Activated effector memory CD4-positive, alpha-beta T cell treated with anti-CD3 and anti-CD28 coated beads, Interleukin-2, amount 50 U/mL, for 16 hours (primary cell): ENCODE measurements at places on chromosomes 4 and X.

- no peak for DNase-seq
These were observed 170.9 kb upstream of the PCDH18 start for GRCh38 chr4:137703195-137703594.

DNA sequence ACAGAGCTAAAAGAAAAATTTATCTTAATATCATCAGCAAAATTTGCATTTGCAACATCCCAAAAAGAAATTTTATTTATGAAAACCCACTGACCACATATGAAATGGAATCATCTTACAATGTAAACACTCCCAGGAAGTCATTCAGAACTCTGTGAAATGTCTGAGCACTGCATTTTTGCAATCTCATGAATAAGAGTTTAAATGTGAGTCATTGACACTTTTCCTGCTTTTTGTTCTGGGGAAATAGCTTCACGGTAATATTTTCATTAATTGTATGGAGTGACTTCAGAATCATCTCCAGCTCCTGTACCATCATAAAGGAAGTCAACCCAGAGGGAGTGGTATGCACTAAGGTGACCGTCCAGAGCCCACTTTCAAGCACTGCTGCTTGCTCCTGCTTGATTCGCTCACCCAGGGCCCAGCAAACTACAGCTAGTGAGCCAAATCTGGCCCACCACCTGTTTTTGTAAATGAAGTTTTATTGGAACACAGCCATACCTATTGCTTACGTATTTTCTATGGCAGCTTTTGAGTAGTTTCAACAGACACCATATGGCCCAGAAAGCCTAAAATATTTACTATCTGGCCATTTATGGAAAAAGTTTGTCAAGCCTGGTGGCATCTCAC, 17.2 kb downstream of the EDNRA start:
- DNase-seq: no peak

DNA sequence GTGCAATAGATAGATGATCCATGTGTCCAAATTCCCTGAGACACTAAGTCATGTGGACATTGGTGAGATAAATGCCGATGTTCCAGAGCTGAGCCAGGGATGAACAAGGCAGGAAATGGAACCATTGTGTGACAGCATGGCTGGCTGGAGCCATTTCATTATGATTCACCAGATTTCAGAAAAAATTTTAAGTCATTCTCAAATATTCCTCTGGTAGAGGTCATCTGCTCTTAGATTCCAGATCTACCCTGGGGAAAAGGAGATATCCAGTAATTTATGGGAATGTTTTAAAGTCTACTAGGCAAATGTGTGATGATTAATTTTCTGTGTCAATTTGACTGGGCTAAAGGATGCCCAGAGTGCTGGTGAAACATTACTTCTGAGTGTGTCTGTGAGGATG, 287.3 kb downstream of the STK32B start:
- DNase-seq: no peak

DNA sequence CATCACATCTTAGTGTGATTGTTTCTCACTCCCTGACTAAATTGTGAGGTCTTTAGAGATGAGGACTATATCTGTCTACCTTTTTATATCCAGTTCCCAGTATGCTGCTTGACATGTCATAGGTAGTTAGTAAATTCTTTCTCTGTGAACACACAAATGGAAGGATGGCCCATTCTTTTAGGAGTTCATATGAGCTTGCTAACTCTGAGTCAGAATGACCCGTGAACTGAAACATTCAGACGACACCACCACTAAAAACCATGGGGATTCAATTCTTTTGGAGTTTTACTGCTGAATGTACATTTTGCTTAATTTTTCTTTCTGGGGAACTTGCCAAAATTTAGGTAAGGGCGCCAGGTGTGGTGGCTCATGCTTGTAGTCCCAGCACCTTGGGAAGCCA, 13.9 kb downstream of the OFD1 start:
- DNase-seq: no peak

- DNase-seq: no peak
These were observed 61.7 kb upstream of the ATXN3L start for GRCh38 chrX:13381514-13381913.

- DNase-seq: no peak
These were observed 291.6 kb downstream of the CAMK2D start for GRCh38 chr4:113469926-113470325.

DNA sequence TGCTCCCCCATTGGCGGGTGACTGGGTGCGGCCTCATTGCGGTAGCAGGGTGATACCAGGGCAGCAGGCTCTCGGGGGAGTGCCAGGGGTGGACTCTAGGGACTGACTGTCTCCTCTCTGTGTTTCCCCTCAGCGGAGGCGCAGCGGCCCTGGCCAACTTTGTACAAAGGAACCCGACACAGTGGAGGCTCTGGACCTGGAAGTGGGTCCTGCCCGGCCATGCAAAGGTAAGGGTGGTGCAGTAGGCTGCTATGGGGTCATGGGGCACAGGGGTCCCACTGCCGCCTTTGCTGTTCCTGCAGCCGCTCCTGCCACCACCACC, 16.3 kb downstream of the SULT1B1 start:
- DNase-seq: no peak

DNA sequence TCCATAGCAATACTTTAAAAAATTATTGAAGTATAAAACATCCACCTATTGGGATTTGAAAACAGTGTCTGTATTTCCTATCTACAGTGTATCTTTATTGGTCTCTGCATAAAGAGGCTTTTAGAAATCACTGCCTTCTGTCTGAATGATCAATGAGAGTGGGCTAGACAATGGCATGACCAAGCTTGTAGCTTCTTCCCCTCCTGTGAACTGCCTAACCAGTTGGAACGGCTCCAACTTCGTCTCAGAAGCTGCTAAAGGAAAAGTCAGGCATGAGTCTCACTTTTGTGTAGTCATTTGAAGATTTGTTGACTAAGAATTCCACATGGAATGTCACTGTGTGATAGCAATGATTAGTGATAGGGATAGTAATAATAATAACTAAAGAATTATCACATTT, 64.2 kb downstream of the INTS12 start:
- DNase-seq: no peak

- DNase-seq: no peak
These were observed 9.9 kb upstream of the SMIM20 start for GRCh38 chr4:25903900-25904747.

- DNase-seq: no peak
These were observed 37.0 kb downstream of the NAP1L5 start for GRCh38 chr4:88660446-88661294.

- DNase-seq: no peak
These were observed 27.8 kb upstream of the RNF128 start for GRCh38 chrX:106698693-106699092.

GRCh38 chrX:45852884-45853283, 652.2 kb upstream of the DIPK2B start:
- DNase-seq: no peak

DNA sequence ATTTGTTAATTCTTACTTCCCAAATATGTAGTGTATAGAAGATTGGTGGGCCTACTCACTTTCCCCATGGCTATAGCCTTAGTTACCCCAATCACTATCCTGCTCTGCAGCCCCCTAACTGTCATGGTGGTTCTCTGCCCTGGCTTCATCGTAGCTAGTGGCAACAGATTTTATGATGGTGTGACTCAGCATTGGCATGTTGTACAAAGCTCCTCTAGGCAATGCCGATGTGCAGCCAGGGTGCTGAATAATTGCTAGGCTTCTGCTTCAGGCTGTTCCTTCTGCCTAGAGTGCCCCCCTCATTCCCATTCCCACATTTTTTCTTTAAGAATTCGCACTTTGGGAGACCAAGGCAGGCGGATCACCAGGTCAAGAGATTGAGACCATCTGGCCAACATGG, 35.2 kb downstream of the AFF2 start:
- no peak for DNase-seq

DNA sequence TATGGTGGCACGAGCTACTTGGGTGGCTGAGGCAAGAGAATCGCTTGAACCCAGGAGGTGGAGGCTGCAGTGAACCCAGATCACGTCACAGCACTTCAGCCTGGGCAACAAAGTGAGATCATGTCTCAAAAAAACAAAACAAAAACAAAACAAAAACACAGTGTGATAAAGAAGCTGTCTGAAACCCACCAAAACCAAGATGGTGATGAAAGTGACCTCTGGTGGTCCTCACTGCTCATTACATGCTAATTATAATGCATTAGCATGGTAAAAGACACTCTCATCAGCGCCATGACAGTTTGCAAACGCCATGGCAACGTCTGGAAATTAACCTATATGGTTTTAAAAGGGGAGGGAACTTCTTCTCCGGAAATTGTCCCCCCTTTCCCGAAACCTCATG, 29.4 kb upstream of the OPHN1 start:
- DNase-seq: no peak

DNA sequence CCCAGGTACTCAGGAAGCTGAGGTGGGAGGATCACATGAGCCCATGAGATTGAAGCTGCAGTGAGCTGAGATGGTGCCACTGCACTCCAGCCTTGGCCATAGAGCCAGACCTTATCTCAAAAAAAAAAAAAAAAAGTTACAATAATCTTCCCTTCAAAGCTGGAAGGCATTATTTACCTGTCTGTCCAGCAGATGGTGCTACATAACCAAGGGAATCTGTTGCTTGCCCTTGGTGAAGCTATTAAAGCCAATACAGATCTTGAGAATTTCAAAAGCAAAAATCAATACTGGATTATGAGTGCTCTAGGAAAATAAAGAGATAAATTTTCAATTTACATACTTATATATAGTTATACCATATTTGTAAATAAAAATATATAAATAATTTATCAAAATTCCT, 25.9 kb downstream of the PKD2 start:
- no peak for DNase-seq

GRCh38 chr4:113513382-113513781, 248.2 kb downstream of the CAMK2D start:
- no peak for DNase-seq

DNA sequence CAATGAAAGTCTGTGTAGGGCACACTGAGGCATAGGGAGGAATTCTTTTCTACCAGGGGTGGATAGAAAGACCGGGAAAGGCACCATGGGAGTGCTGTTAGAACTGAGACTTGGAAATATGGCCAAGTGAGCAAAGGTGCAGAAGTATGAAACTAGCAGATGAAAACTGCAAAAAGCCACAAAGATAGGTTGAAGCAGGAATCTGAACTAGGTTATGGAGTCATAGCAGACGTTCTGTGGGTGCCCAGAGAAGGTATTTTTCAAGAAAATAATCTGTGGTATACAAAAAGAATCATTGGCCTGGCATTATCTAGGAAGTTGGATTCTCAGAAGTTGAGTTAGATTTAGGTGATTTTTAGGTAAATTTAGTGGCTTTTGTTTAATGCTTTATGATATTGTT, 48.5 kb downstream of the SMAD1 start:
- DNase-seq: no peak

DNA sequence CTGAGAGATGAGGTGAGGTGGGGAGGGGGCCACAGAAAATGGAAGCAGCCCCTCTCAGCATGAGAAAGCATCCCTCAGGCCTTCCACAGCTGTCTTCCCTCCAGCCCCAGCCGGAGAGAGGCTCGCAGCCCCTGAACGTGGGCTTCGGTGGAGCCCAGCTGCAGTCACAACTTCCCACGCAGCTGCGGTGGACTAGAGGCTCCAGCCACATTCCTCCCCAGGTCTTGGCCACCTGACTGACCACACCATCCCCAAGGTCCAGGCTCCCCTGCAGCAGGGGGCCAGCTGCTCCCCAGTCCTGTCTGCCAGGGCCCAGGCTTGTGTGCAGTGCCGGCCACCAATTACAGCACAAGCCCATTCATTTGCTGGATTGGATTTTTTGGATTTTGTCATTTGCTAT, 212.3 kb upstream of the BCOR start:
- no peak for DNase-seq

DNA sequence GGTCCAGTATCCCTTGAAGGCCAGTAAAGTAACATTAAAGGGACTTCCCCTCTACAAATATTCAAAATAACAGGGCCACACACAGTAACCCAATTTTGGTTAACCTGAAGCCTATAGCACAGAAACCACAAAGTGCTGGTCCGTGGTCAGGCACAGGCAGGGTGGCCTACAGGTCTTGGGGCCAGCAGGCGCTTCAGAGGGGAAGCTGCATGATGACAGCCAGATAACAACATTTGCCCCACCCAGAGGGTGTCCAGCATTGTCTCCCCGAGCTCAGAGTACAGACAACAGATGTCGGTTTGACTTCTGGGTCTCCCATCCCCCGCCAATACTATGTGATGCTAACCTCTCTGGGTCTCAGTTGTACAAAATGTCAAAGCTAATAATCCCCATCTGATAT, 51.1 kb downstream of the SH3KBP1 start:
- DNase-seq: no peak

- DNase-seq: no peak
These were observed 95.3 kb downstream of the FANCB start for GRCh38 chrX:14777525-14777924.

GRCh38 chr4:11487139-11487538, 58.4 kb upstream of the HS3ST1 start:
- no peak for DNase-seq

GRCh38 chr4:38123555-38123954, 163.4 kb downstream of the PTTG2 start:
- no peak for DNase-seq

- DNase-seq: no peak
These were observed 790.1 kb downstream of the DMD start for GRCh38 chrX:32421266-32421665.

- DNase-seq: no peak
These were observed 27.4 kb upstream of the PLAC1 start for GRCh38 chrX:134685668-134686067.

- no peak for DNase-seq
These were observed 443.3 kb downstream of the GBA3 start for GRCh38 chr4:23135792-23136645.

GRCh38 chrX:118497180-118497818, 1.7 kb downstream of the DOCK11 start:
- peak; percentile 63 for DNase-seq

GRCh38 chr4:153067376-153067775, 131.3 kb downstream of the FHDC1 start:
- no peak for DNase-seq

DNA sequence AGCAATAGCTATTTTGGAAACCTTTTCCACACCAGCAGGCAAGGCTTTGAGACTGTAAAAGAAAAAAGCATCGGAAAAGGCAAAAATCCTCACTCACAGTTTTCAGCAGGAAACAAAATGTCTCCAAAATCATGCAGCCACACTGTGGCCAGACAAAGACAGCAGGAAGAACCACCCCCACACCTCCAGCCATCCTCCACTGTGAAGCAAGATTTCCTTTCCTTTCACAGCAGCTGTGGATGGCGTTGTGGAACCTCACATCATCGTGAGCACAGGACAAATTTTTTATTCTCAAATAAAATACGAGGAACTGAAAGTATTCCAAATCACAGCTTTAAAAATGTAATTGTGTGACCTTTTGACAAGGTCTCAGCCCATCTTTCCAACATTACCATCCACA, 351.7 kb upstream of the NOCT start:
- no peak for DNase-seq

DNA sequence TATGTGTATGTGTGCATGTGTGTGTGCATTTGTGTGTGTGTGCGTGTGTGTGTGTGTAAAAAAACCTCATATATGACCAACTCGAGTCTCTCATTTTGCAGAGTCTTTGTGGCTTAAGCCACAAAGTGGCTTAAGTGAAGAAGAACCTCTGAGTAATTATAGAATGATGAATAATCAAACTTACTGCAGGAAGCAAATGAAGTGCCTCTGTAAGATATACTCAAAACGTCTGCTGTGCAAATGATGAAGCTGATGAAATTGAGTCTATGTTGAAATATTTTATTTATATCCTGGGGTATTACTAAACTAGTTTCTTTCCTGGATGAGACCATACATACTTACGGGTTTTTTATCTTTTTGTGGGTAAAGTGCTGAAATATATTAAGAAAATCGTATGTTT, 1198.7 kb downstream of the PCDH7 start:
- no peak for DNase-seq
